Bronchial epithelial cell (primary cell): ENCODE measurements at places on chromosomes 7 and 10. TPM values are rescaled to one million over a fixed set of nuclear protein-coding genes. Genes with fewer than 3 reads are reported as not detected.

DRGX gene
- total RNA-seq: not detected in 2 replicates

TMEM196 gene
- not detected in 2 replicates for total RNA-seq

MCMBP gene
- total RNA-seq: 36.7 and 43.4 TPM in 2 replicates

PBLD gene
- total RNA-seq: 0.53 and 2.4 TPM in 2 replicates

ADCYAP1R1 gene
- not detected in 2 replicates for total RNA-seq

MUC12 gene
- under 0.01 TPM in 2 replicates for total RNA-seq

IFIT5 gene
- total RNA-seq: 3.1 and 5.3 TPM in 2 replicates

NPY4R gene
- not detected in 2 replicates for total RNA-seq

PPP1R9A gene
- 0.79 and 1.0 TPM in 2 replicates for total RNA-seq

LRMDA gene
- total RNA-seq: 1.6 and 3.1 TPM in 2 replicates

GNGT1 gene
- total RNA-seq: not detected in 2 replicates

ANKRD61 gene
- total RNA-seq: 0.26 TPM in 1 of 2 replicates, not detected in the other

FEZF1 gene
- total RNA-seq: not detected in 2 replicates

CRHR2 gene
- total RNA-seq: not detected in 2 replicates

GARIN1A gene
- total RNA-seq: under 0.01 and 0.51 TPM in 2 replicates

COG5 gene
- 36.3 and 53.3 TPM in 2 replicates for total RNA-seq

COL13A1 gene
- total RNA-seq: under 0.01 TPM in 1 of 2 replicates, not detected in the other

FAM25G gene
- total RNA-seq: 1.4 TPM in 1 of 2 replicates, not detected in the other

GPR146 gene
- 1.0 and 1.3 TPM in 2 replicates for total RNA-seq

PNLIP gene
- under 0.01 TPM in 2 replicates for total RNA-seq

SFTPA2 gene
- not detected in 2 replicates for total RNA-seq
